ENCODE measurements at places on chromosomes 6 and 20. TPM values are rescaled to one million over a fixed set of nuclear protein-coding genes. Genes with fewer than 3 reads are reported as not detected.
A peak's percentile ranks its signal among the peaks of the same experiment; 100 is the strongest.

DNA sequence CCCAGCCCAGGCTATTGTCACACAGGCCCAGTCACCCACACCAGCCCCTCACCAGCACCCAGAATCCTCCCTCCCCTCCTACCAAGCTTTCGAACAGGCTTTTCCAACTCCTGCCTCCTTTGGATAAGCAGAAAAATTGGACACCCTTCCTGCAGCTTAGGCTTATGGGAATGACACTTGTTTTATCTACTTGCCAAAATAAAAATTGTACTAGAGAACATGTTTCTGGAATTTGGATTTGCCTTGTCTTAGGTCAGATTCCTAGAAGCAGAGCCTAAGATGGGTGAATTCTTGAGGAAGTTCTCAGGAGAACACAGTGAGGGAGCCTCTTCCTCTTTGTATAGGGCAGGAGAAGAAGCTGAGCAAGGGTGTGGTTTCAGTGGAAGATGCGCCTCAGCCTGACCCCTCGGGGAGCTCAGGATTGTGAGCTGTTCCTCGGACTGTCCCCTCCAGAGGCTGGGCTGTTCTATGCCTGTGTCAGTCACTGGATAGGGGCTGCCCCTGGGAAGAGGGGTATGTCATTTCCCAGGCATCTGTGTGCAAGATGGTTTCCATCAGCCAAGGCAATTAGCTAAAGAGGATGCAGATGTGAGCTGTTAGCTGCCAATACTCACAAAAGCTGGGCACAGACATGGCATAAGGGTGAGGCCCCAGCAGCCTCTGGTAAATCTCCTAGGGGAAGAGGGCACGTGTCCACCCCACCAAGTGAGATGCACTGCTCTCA is 33.9 kb downstream of the ITPR3 start:
- DNase-seq = no peak
- no peaks in the 10 kb centered on the region for H3K36me3 ChIP-seq
- no peak overlapping the region for H3K4me3 ChIP-seq
- no peaks in the 10 kb centered on the region for H3K27me3 ChIP-seq
- no peak overlapping the region for H3K27ac ChIP-seq

Gene PCSK2
- not detected for total RNA-seq

DNA sequence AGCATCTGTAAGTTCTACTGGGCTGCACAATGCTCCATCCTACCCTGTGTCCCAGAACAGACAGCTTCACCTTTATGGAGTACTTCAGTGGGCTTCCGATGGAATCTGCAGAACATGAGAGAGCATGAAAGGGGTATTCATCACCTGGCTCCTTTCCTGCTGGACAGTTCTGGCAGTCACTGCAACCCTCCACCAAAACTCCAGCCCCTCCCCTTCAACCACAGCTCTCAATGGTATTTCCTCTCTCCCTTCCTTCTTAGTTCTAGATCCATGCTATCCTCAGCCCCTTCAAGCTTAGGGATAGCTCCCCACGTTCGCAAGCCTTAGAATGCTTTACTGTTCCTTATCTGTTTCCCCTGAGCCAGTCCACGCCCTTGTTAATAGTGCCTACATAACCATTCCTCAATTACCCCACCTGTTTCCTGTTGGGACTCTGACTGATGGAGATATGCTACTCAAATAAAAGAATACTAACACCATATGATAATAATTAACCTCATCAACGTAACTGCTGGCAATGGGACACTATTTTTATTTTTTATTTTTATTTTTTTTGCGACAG is 26.8 kb downstream of the TRAM2 start:
- DNase-seq = no peak
- H3K27ac ChIP-seq = peak overlapping the region; percentile 98
- no peaks in the 10 kb centered on the region for H3K27me3 ChIP-seq
- peaks cover 94% of the 10 kb centered on the region for H3K4me1 ChIP-seq
- H3K4me3 ChIP-seq = no peak overlapping the region

Gene HNF4A
- total RNA-seq = not detected

GRCh38 chr20:56788671-56789610 is 159.8 kb downstream of the TFAP2C start:
- H3K27ac ChIP-seq = peak overlapping the region; percentile 2
- no peaks in the 10 kb centered on the region for H3K27me3 ChIP-seq
- peak; percentile 32 for DNase-seq
- H3K4me3 ChIP-seq = no peak overlapping the region
- H3K36me3 ChIP-seq = no peaks in the 10 kb centered on the region

DNA sequence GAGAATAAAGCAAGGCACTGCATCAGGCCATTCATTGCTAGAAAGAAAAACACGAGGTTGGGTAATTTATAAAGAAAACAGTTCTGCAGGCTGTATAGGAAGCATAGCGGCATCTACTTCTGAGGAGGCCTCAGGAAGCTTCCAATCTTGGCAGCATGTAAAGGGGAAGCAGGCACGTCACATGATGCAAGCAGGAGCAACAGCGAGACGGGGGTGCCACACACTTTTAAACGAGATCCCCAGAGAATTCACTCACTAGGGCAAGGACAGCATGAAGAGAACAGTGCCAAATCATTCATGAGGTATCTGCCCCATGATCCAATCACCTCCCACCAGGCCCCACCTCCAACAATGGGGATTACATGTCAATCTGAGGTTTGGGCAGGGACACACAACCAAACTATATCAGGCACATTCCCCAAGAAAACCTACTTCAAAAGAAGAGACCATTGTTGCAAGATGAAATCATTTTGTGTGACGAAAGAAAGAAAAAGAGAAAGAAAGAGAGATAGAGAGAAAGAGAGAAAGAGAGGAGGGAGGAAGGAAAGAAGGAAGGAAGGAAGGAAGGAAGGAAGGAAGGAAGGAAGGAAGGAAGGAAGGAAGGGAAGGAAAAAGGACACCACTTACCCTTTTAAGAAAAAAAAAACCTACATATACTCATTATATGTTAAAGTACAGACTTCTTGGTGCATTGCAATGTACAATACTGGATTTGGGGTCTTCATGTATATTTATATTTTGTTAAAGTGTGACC is 95.9 kb upstream of the PLEKHG1 start:
- H3K27ac ChIP-seq = no peak overlapping the region
- no peak for DNase-seq
- no peaks in the 10 kb centered on the region for H3K36me3 ChIP-seq
- no peak overlapping the region for H3K4me3 ChIP-seq
- H3K4me1 ChIP-seq = no peaks in the 10 kb centered on the region
- H3K27me3 ChIP-seq = peaks cover 1% of the 10 kb centered on the region

GRCh38 chr20:59667981-59668515 is 63.7 kb downstream of the PHACTR3 start:
- DNase-seq = no peak
- no peak overlapping the region for H3K27ac ChIP-seq
- H3K4me3 ChIP-seq = no peak overlapping the region
- H3K4me1 ChIP-seq = no peaks in the 10 kb centered on the region
- no peaks in the 10 kb centered on the region for H3K36me3 ChIP-seq
- H3K27me3 ChIP-seq = peaks cover 12% of the 10 kb centered on the region

GRCh38 chr6:162140251-162140852 is 587.2 kb downstream of the PRKN start:
- no peak for DNase-seq
- peaks cover 8% of the 10 kb centered on the region for H3K36me3 ChIP-seq
- H3K4me3 ChIP-seq = no peak overlapping the region
- no peaks in the 10 kb centered on the region for H3K4me1 ChIP-seq
- H3K27ac ChIP-seq = no peak overlapping the region

DNA sequence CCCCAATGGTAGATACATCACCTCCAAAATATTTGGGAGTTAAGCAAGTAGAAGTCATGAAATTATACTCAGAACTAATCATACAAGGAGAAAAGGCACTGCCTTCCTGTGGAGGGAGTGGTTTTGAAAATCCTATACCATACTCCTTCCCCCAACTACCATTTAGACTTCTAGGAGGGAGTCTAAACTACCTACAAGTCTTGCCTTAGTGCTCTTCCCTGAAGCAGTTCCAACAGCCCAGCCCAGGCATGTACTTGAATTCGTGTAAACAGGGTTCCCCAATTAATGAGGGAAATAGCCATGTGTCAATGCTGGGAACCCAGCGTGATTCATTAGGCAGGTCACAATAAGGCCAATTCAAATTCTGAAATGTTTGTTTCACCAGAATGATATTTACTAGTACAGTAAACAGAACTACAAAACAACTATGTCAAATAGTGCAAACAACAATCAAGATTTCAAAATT is 39.1 kb upstream of the SGK1 start:
- DNase-seq = no peak
- no peaks in the 10 kb centered on the region for H3K36me3 ChIP-seq
- no peaks in the 10 kb centered on the region for H3K27me3 ChIP-seq
- H3K27ac ChIP-seq = no peak overlapping the region

All from chondrocyte (in vitro differentiated cells).